ENCODE measurements at places on chromosomes 12 and 14.

DNA sequence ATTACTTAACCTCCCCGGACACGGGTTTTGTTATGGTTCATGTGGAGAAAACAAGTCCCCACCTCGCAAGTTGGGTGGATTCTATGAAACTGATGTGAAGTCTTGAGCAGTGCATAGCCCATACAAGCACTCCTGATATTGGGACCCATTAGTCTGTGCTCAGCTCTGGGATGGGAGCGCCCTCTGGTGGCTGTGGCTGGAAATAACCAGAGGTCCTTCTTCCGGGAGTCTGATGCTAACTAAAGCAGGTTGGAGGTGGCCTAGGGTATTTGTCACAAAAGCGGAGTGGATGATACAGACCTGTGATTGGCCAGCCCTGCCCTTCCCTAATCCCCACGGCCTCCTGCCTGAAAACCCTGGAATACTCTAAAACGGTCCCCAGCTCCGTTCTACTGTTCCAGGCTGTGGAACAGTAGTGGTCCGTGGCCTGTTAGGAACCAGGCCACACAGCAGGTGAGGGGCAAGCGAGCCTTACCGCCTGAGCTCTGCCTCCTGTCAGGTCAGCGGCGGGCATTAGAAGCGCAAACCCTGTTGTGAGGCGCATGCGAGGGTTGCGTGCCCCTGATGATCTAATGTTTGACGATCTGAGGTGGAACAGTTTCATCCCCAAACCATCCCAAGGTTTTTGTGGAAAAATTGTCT, 6.4 kb downstream of the SLC48A1 start:
- DNase-seq, result peak; percentile 65

- no peak for DNase-seq
Observed at GRCh38 chr14:86796221-86797074, 1196.5 kb downstream of the GALC start.

GRCh38 chr12:4506870-4507269, 31.8 kb upstream of the RAD51AP1 start:
- DNase-seq, result peak; percentile 62

- DNase-seq, result peak; percentile 61
Observed at GRCh38 chr12:51028126-51028812, 2.1 kb upstream of the SLC11A2 start.

- no peak for DNase-seq
Observed at GRCh38 chr14:87866116-87866515, 126.9 kb downstream of the GALC start.

GRCh38 chr14:33435911-33436689, 497.4 kb downstream of the NPAS3 start:
- no peak for DNase-seq

GRCh38 chr14:49907186-49907585, 14.3 kb downstream of the ARF6 start:
- DNase-seq, result no peak

DNA sequence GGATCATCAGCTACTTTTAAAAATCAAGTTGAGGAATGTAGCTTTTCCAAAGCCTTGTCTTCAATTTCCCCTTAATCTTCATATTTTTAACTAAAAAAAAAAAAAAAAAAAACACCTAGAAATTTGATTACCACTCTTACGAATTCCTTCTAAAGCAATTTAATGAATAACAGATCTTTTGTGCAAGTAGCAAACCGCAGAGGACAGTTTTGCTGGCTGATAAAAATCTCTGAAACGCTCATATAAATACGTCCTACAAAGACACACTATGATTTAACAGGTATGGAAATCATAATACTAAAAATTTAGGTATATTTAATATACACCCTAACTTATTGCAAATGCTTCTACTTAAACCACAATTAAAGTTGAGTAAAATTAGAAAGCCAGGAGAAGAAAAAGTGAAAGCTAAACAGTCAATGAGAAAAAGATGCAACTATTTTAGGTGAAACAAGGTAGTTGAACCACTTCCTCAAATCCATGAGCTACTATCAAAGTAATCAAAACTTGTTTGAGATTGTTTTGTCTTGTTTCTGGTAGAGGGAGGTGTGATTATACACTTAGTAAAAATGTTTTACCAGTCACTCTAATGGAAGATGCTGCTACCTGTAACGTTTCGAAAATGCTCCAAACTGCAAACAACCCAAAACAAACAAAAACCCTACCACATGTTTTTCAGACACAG, 2.2 kb downstream of the PAWR start:
- peak; percentile 11 for DNase-seq
